ENCODE measurements at places on chromosomes 12 and 14.

GRCh38 chr12:52630008-52630500, 11.7 kb upstream of the KRT73 start:
- DNase-seq = no peak

DNA sequence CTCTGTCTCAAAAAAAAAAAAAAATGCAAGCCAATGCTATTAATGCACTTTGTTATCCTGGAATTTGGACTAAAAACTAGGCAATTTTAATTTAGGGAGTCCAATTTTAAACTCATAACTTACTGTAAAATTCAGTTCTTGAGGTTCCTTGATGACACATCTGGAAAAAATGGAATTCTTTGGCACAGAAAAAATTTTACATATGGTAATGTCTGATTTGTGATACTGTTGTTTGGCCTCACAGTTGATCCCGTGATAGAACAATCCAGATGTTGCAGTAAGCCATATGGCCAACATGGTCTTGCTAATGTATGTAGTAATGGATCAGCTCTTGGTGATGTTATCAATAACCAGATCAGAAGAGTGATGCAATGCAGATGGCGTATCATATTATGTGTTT, 1089.8 kb downstream of the FLRT2 start:
- DNase-seq = no peak

DNA sequence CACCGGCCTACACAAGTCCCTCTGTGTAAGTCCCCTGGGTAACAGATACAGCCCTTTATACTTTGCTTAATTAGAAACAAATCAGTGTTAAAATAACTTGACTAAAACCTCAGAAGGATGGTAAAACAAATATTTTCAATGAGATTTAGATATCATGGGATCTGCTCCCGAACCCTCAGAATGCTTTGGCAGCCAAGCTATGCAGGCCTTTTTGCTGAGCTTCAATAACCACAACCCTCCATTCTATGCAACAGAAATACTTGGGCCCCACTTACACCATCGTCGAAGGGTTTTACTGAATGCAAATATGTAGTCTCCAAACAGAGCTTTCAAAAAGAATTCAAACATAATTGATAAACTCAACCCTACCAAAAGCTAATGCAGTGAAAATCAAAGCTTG, 29.3 kb upstream of the PITPNM2 start:
- no peak for DNase-seq

- no peak for DNase-seq
Observed at GRCh38 chr12:95851606-95852005, 7.1 kb upstream of the SNRPF start.

GRCh38 chr14:93719256-93719655, 69.0 kb downstream of the PRIMA1 start:
- no peak for DNase-seq

DNA sequence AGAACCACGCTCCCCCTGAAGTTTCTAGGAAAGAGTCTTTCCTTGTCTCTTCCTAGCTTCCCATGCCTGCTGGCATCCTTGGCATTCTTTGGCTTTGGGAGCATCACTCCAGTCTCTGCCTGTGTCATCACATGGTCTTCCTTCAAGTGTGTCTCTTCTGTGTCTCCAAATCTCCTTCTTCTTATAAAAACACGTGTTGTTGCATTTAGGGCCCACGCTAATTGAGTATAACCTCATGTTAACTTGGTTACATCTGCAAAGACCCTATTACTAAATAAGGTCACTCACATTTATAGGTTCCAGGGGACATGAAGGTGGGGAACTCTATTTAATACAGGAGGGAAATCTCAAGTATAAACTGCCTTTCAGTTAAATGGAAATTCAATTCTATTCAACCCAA, 63.0 kb downstream of the E2F7 start:
- DNase-seq = no peak

GRCh38 chr12:27861428-27862167, 81.6 kb upstream of the MANSC4 start:
- DNase-seq = no peak

GRCh38 chr12:52515319-52515646, 4.9 kb downstream of the KRT5 start:
- no peak for DNase-seq

- no peak for DNase-seq
Observed at GRCh38 chr12:50397117-50397650, 775 bp upstream of the FAM186A start.

DNA sequence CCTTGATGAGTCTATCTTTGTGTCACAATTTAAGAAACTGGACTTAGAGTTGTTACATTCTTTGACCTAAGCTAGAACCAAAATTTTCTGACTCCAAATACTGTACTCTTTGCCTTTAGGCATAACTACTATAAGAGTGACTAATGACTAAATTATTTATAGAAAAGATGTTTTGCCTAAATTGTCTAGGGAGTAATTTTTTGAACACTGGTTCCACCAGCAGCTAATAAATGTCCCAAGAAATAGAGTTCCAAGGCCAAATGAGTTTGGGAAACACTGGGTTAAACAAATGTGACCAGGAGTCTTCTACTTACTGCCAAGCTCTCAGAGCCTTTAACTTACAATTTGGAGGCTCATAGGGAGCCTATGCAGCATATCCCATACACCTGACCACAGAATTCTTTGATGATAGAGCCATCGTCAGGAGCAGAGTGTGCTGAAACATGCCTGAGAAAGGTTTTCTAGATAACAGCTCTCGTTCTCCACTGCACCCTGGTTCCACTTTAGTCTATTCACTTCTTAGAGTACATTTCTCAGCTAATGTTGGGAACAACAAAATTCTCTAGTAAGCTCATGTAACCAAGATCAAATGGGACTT, 215.9 kb upstream of the HMGA2 start:
- DNase-seq = no peak

- DNase-seq = no peak
Observed at GRCh38 chr12:128078301-128078971, 188.5 kb upstream of the TMEM132C start.

DNA sequence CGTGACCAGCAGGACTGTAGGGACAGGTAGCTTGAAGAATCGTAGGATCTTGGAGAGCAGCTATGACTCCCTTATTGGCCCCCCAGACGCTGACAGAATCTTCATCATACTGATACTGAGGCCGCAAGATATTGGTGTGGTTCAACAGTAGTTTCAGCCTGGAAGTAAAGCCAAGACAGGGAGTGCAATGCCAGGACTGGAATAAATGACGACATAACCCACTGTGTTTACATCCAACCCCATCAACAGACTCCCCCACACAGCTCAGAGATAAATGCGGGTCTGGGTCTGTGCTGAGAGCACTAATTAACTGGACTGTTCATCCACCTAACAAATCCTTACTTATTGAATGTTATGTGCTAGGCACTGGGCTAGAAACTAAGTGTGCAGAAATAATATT, 16.6 kb downstream of the NOXRED1 start:
- no peak for DNase-seq

DNA sequence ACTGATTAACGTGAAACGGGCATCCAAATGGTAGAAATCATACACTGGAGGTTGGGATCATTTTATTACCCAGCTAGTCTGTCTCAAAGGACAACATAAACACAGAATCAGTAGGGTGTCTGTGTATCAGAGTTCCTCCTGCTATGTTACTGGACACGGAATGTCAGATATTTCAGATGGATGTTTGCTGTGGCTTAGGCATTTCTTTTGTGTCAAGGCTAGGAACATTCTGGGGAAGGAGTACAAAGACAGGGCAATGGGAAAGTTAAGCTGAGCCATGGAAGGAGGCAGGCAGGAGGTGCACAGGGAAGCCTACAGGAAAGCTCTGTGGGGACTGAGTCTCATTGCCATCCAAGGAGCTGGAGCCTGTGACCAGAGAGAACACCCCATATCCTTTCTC, 254.6 kb downstream of the C12orf75 start:
- DNase-seq = no peak

DNA sequence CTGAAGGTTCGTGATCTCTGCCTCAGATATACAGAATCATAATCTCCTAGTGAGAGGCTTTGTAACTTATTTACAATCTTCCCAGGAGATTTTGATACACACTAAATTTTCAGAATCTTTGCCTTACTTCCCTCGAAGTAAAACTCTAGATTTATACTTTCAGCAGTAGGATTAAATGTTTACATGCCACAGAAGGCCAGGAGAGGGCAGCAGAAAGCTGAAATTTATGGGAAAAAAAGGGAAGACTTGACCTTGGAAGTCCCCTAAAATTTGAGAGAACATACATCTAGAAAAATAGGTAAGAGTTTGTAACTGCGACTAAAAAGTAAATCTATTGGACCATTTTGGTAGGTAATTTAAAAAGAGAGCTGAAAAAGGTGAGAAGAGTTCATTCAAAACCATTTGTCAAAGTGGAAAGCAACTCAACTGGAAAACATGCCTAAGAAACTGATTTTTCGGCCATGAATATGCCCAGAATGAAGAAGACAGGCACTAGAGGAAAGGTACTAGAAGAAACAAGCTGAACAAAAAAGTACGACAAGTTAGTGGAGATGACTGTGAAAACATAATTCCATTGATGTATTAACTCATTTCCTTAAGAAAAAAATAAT, 242.0 kb upstream of the MDGA2 start:
- DNase-seq = no peak

- no peak for DNase-seq
Observed at GRCh38 chr14:95162641-95163040, 5.3 kb upstream of the DICER1 start.

GRCh38 chr12:89085421-89085820, 266.9 kb downstream of the DUSP6 start:
- DNase-seq = no peak

DNA sequence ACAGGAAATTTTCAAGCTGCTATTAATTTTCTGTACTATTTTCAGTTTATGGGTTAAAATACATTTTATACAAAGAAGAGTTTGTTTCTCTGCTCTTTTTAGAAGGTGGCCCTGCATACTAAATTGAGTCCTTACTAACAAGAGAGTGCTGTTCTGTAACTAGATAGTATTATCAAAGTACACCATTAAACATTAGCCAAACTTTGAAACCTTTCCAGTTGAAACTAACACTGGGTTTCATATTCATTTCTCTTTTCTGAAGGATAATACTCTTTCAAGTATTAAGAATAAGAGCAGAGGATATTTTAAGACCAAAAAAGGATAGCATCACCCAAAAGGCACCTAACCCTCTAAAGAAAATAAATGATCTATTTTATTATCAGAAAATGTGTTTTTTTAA, 47.2 kb downstream of the PEBP1 start:
- no peak for DNase-seq

DNA sequence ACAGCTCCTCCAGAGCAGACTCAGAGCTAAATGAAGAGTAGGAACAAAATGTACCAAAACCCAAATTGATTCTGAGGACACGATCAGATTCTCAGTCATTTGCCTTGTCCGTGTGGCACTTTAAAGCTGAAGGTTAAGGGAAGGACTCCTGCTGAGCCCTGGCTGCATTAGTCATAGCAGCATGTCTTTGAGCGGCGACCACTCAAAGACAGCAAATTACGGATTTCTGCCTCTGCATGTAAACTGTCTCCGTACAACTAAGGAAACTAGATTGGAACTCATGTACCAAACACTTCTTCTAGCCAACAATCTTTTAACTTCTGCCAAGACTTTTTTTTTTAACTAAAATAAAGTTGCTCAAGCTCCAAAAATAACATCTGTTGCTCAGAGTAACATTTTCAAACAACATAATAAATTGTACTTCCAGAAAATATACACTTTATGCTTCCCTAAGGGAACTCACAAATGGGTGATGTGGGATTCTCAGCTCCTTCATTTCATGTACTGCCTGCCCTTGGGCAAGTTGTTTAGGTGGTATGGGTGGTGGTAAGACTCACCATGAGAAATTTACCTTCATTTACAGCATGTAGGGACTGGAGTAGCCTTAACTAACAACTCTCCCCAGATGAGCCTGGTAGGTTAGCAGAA, 56.1 kb downstream of the RERG start:
- no peak for DNase-seq

GRCh38 chr12:127260531-127260930, 1006.4 kb upstream of the TMEM132C start:
- no peak for DNase-seq

DNA sequence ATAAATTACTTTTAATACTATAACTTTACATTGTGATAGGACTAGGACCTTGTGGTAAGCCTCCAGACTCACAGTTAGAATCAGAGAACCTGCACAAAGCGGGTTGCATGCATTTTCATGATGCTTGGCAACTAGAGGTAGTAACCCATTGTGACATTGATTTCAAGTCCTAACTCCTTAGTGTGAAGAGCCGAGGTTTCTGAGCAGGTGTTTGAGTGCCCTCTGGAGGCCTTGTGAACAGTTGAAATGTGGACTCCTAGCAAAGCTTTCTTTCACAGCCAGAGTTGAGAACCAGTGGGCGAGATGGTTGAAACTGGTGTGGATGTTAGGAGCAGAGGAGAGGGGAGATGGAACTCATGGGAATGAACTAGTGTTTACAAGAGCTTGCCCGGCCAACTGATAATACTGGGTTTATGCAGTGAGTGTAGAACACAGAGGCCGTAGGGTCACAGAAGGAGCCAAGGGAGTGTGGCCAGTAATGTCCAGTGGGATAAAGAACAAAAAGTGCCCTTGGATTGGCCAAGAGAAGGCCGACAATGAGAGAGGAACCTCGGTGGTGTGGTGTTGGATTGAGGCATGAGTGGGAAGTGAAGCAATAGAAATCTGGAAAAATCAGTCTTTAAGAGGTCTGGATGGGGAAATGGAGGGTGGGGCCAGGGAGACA, 10.9 kb downstream of the ZNF664 start:
- DNase-seq = no peak

- DNase-seq = no peak
Observed at GRCh38 chr12:105331805-105332251, 1.3 kb downstream of the C12orf75 start.

GRCh38 chr14:87652278-87652677, 340.7 kb downstream of the GALC start:
- no peak for DNase-seq

DNA sequence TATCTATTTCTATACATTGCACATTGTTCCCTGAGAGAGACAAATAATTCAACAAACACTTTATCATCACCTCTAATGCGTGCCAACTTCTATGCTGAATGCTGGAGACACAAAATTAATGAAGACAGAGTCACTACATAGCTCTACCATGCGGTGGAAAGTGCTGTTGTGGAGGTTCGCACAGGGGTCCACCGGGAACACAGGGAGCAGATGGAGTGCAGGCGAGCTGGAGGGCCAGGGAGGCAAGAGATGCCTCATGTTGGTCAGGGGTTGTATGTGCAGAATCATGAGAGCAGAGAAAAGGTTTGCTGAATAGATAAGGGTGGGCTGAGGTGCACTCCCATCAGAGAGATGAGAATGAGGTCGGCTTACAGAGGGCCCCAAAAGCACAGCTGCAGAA, 25.2 kb downstream of the FAM234B start:
- no peak for DNase-seq

GRCh38 chr12:59887178-59887577, 291.3 kb downstream of the SLC16A7 start:
- no peak for DNase-seq

DNA sequence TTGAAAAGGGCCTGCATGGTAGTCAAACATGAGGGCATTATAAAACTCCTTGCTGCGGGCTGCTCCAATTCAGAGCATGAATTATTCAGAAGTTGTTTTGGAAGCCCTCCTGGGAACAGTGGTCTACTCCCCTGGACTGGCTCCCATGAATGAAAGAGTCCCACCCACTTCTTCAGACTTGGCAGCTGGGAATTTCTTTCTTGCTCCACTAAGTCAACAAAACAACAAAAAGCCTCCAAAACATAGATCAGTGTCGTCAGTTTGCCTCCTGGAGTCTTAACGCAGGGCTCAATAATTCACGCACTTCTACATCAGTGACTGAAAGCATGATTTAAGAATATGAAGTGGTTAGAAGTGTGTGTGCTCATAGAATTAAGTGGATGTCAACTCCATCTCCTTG, 37.9 kb downstream of the AKAP6 start:
- DNase-seq = peak; percentile 17
